ENCODE measurements at places on chromosomes 13 and 19.
A peak's percentile ranks its signal among the peaks of the same experiment; 100 is the strongest.

DNA sequence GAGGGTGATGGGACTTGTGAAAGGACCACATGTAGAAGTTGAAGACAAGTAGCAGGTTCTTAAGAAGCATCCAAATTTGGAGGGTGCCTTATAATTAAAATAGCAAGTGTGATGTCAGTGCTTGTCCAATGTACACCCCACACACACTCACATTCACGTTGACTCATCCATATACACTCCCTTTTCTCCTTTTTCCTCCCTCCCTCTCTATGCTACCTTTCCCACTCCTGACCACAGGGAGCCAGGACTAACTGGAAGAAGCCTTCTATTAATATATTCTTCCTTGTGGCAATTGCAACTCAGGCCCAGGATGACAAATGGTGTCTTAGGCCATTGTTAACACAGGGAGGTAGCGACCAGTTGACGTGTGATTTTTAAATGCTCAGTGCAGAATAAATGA lies 16.3 kb upstream of the GPR183 start:
- DNase-seq = peak; percentile 36

DNA sequence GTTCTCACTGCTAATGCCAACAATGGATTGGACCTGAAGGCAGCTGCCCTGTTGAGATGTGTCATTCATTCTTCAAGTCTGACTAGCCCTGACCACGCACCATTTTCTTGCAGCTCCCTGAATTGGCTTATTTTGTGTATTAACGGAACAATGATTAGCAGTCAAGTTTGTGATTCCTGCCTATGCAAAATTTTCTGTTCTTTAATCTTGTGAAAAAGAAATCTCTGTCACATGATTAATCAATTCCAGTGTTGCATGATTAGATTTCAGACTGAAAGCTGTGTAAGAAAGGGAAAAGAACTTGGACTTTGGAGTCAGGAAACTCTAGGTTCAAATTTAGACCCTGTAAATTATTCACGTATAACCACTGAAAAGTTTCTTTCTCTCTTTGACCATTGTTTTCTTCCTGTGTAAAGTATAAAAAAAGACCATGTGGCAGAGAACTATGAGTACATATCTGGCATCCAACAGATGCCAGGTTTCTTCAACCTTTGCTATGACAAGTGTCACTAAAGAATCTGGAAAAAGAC lies 64.5 kb upstream of the SLC10A2 start:
- DNase-seq = peak; percentile 1

DNA sequence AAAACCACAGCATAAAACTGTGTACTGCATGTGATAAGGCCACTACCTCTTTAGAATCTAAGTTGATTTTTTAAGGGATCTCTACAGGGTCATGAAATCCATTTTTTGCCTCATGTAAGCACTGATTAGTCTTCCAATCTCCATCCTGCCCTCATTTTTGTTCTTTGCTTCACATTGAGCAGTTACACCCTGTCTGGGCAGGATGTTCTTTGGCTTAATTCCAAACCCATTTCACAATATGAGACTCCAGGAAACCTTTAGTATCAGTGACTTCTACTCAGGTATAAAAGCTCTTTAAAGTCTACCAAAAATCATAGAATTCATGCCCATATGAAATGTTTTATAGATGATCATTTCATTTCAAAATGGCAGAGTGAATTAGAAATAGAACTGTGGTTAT lies 592.6 kb downstream of the TBC1D4 start:
- peak; percentile 60 for DNase-seq

GRCh38 chr19:35216833-35217648 lies 11.5 kb downstream of the FAM187B start:
- no peak for DNase-seq

GRCh38 chr13:80931766-80932165 lies 590.8 kb upstream of the SPRY2 start:
- DNase-seq = peak; percentile 58

DNA sequence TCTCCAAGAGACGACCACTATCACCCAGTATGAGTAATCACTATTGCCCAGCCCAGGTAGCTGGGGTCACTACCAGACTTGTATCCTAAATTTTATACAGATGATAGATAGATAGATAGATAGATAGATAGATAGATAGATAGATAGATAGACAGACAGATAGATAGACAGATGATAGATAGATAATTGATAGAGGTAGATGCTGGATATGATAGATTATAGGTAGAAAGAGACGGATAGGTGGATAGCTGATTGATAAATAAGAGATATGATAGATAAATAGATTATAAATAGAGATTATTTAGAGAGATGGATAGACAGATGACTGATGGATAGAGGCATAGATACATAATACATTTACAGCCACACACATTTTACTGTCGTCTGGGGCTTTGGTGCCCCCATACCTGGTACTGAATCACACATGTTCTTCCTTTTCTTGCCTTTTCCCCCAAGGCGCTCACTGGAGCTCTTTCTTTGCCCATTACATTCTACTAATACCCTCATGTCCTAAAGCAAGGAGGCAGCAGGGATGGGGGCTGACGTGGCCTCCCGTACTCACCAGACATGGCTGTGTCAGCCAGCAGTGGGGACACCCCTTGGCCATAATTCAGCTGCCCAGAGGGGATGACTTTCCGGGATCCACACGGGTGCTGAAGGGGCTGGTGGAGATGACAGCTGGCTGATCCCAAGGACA lies 44.6 kb upstream of the CCNE1 start:
- no peak for DNase-seq

GRCh38 chr13:35530581-35530980 lies 54.1 kb upstream of the MAB21L1 start:
- DNase-seq = no peak

DNA sequence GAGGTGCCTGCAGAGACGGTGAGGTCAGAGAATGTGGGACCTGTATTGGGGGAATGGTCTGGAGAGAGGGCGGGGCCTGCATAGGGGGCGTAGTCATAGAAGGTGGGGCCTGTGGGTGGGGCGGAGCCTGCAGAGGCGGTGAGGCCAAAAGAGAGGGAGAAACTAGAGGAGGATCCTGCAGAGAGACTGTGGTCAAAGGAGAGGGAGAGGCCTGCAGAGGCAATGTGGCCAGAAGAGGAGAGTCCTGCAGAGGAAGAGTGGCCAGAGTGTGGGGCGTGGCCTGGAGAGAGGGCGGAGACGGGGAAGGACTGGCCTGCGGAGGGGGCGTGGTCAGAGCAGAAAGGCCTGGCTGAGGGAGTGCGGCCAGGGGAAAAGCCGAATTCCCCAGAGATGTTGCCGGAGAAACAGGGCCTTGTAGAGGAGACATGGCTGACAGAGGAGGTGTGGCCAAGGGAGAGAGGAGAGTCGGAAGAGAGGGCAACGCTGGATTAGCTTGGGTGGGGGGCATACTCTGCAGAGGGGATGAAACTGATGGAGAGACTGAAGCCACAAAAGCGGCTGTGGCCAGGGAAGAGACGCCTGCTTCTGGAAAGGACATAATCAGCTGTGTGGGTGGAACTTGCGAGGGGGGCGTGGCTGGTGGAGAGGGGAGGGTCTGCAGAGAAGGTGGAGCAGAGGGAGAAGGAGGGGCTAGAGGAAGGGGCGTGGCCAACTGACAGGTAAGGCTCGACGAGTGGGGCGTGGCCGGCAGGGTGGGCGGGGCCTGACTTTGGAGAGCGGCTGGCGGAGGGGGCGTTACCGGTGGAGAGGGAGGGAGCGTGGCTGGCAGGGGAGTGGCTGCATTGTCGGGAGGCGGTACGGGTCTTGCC lies 2.5 kb downstream of the PRR36 start:
- DNase-seq = peak; percentile 92

GRCh38 chr19:4415352-4415751 lies 12.9 kb downstream of the CHAF1A start:
- DNase-seq = no peak

GRCh38 chr19:39363901-39364457 lies 21.8 kb downstream of the SAMD4B start:
- DNase-seq = peak; percentile 90

DNA sequence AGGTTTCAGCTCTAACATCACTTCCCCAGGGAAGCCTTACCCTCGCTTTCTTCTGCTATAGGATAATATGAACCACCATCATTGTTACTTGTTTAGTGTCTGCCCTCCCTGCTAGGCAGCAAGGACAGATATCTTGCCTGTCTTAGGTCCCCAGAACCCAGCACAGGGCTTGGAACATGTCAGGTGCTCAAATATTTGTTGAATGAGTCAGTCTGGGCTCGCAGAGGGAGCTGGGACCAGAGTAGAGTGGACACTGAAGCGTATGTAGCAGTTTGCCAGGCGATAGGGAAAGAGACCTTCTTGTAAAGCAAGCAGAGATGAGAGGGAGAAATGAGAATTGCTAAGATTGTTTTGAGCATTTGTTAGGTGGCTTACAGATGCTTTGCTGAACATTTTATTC lies 11.7 kb downstream of the BCKDHA start:
- DNase-seq = peak; percentile 61

- DNase-seq = peak; percentile 85
Measured at GRCh38 chr19:14118165-14119051, 846 bp upstream of the PRKACA start.

GRCh38 chr13:43405457-43405856 lies 381.3 kb downstream of the ENOX1 start:
- peak; percentile 82 for DNase-seq
